ENCODE measurements at places on chromosomes 7 and 10. TPM values are rescaled to one million over a fixed set of nuclear protein-coding genes. Genes with fewer than 3 reads are reported as not detected.

CYP3A7 gene
- total RNA-seq, result not detected

SPDYE2B gene
- total RNA-seq, result not detected

OLAH gene
- total RNA-seq, result not detected

DLD gene
- total RNA-seq, result 102 TPM

OR2A1 gene
- total RNA-seq, result not detected
